ENCODE measurements at places on chromosomes 11 and 22.
A peak's percentile ranks its signal among the peaks of the same experiment; 100 is the strongest.

GRCh38 chr11:77630157-77630710, 7.4 kb downstream of the CLNS1A start:
- DNase-seq = no peak

GRCh38 chr22:23856721-23857605, 712 bp upstream of the SLC2A11 start:
- no peak for DNase-seq

DNA sequence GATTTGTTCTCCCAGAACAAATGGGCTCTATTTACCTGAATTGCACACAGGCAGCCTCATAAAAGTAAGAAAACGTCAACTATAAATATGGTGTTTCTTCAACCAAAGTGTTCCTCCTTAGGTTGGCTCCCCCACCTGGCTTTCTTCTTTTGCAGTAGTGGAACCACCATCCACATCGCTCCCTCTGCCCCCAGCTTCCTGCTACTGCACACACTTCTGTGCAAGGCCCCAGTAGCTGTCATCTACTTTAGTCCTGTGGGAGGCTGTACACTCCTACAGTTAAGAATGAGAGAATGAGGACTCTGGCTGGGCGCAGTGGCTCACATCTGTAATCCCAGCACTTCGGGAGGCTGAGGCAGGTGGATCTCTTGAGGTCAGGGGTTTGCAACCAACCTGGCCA, 89.5 kb downstream of the BMAL1 start:
- DNase-seq = no peak

- DNase-seq = no peak
Measured at GRCh38 chr11:102155676-102156075, 45.4 kb downstream of the YAP1 start.

- DNase-seq = no peak
Measured at GRCh38 chr11:12246147-12246546, 131.2 kb upstream of the PARVA start.

- DNase-seq = no peak
Measured at GRCh38 chr11:44047931-44048431, at the start of gene ACCSL. TSS of gene ACCSL (plus strand) at chr11:44047981. CDS start at chr11:44048037, 56 bp downstream.

- no peak for DNase-seq
Measured at GRCh38 chr11:119673759-119674336, 55.2 kb downstream of the NECTIN1 start.

- no peak for DNase-seq
Measured at GRCh38 chr22:22103078-22103875, 120.7 kb upstream of the TOP3B start.

DNA sequence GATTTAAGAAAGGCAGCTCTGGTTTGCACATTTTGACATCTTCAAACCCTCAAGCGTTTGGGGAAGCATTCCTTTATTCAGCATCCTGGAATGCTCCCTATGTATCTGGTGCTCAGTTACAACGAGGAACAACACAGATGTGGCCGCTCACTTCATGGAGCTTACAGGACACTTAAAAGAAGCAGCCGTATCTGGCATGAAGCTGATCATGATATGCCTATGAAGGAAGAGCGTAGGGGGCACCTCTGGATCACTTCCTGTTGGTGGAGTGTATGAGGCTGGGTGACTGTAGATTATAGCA, 72.3 kb upstream of the TP53I11 start:
- no peak for DNase-seq

- no peak for DNase-seq
Measured at GRCh38 chr11:2885678-2886081, at the start of gene CDKN1C. TSS of gene CDKN1C (minus strand) at chr11:2885775. CDS start at chr11:2885456, 319 bp downstream.

DNA sequence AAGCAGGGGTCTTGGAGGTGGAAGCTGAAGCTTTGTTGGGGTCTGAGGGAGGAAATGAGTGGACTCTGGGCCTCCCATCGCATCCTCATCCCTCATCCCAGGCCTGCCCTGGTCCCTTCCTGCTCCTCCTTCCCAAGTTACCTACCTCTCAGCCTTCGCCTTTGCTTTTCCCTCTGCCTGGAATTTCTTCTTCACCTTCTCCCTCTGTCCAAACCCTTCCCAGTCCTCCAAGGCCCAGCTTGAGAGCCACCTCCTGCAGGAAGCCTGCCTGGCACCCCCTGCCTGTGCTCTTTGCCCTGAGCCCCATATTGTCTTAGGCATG, 2.1 kb upstream of the NUDT8 start:
- DNase-seq = no peak

DNA sequence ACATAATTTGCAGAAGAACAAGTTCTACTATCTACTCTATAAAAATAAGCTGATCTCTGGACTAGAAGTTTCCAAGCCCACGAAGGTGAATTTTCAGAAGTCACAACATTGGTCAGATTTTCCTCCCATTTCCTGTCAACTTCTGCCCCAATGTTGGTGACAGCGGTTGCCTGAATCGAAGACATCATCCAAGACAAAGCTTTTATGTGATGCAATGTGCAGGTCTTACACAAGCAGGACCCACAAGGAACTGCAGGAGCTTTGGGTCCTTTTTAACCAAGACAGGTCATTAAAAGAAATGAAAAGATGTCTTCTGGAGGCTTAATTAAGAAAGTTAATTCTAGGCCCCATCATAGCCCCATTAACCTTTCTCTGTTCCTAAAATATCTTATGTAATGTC, 125.6 kb upstream of the BLID start:
- DNase-seq = no peak

DNA sequence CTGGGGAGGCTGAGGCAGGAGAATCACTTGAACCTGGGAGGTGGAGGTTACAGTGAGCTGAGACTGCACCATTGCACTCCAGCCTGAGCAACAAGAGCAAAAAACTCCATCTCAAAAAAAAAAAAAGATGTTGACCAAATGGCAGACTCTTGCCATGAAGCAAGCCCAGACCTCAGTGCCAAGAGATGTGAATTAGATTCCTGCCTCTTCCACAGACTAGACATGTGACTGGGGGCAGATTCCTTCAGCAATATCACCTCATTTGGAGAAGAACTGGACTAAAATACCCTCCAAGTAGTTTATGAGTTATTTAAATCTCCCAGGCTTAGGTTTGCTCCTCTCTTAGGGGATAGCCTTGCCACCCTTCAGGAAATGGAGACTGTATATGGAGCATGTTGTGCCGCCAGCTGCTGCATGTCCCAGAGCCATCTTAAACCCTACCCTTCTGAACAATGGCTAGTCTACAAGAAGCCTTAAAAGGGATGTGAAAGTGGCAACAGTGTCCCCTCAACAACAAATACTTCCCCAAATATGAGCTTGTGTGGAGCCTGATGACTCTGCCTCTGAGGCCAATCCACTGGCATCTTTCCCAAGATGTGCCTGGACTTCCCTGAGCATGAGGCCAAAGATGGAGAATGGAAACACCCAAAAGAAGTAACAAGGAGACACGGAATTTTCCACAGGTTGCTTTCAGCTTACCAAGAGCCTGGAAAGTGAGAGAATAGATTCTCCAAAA, 763 bp upstream of the MS4A7 start:
- DNase-seq = no peak

GRCh38 chr11:102603091-102603490, 22.0 kb downstream of the MMP20 start:
- no peak for DNase-seq

DNA sequence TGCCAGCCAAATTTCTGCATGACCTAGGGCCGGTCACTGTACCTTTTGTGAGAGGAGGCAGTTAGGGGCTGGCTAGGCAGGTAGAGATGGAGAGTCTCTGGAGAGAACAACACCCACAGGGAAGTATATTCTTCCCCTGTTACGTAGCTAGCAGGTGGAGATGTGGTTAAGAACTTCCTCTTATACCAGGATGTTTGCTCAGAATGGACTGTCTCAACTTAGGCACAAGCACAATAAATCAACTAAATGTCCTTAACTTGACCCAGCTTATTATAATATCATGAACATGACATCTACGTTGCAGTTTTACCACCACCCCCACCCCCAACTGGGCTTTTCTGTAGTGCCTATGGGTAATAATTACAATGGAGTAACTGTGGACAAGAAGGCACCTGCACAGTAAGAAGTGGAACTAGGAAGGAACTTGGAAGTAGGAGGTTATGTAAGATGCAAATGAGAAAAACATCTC, 60.7 kb upstream of the MPEG1 start:
- no peak for DNase-seq

DNA sequence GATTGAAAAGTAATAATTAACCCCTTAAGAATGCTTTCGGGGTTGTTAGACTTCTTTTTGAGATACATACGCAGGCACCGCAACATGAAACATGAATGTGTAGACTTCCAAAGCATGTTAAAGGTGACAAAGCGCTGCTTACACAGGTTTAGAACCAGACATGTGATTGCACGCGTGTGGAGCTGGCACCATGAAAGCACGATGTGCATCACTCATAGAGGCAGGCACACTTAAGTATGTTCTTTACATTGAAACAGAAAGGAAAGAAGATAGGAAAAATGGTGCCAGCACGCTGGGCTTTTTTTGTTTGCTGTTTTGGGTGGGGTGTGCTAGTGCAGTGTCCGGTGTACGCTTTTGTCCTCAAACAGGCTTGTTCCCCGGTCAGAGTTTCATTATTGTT, 83.6 kb upstream of the PPARA start:
- peak; percentile 55 for DNase-seq

- DNase-seq = no peak
Measured at GRCh38 chr11:86625981-86626380, 46.4 kb downstream of the ME3 start.

DNA sequence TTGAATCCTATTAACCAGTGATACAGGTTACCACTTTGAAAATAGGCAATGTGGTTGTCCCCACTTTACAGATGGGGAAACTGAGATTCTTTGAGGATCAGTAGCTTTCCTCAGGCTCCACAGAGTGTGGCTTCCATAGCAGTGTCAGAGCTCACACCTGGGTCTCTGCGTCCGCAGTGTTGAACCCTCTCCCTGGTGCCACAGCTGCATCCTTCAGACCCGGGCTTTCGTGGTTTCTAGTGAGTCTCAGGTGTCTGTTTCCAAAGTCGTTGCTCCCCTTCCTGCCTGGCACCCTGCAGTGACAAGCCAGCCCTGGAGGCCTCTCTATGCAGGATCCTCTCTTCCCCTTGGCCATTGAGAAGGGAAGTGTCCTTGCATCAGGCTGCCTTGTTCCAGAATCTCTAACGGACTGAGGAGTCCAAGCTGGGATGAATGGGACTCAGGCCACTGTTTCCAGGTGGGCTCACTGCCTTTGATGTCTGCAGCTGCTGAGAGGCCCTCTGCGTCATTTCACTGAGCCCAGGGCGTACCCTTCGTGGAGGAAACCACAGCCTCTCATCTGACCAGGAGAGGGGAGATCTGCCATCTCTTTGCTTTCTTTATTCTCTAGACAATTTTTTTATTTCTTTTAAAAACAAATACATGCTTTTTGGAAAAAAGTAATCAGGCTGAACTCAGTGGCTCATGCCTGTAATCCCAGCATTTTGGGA, 48.4 kb upstream of the MICAL2 start:
- DNase-seq = no peak

- no peak for DNase-seq
Measured at GRCh38 chr22:46107089-46107664, 43.1 kb upstream of the PPARA start.

- DNase-seq = no peak
Measured at GRCh38 chr11:106395716-106396349, 318.4 kb downstream of the AASDHPPT start.

Data from cerebellar nuclear complex (tissue), 1 donor.